Right cardiac atrium (tissue), 5 donors: ENCODE measurements at places on chromosomes 3 and 15.

DNA sequence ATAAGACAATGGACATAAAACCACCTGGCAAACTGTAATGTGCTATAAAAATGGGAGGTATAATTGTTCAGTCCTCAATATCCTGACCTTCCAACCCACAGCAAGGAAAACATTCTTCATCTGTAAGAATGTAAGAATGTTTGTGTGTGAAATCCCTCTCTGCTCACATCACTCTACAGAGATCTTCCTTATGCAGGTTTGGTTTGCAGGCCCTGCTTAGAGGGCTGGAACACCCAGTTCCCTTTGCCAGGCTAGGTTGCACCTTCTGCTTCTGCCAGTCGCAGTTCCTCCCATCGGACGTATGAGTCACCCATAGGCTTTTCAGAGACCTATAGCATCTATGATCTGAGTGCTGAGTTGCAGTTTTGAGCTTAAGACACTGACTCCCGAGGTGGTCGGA is 24.1 kb upstream of the MINAR1 start:
- DNase-seq = no peak

GRCh38 chr15:90074023-90074422 is 28.2 kb downstream of the IDH2 start:
- no peak for DNase-seq

DNA sequence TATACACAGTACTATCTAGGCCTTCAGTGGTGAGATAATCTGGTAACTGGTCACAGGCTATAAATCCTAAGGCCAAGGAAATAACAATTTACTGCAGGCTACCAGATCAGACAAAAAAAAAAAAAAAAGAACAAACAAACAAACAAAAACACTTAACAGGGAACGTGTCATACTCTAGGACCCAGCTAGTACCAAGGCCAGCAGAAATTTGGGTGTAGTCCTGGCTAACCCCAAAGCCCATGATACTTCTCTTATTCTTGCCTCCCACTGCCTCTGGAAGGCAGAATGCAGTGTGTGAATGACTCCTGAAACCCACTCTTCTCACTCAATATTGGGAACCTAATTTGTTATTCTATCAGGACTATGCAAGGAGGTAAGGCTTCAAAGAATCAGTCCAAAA is 53.7 kb upstream of the ST3GAL6 start:
- no peak for DNase-seq

DNA sequence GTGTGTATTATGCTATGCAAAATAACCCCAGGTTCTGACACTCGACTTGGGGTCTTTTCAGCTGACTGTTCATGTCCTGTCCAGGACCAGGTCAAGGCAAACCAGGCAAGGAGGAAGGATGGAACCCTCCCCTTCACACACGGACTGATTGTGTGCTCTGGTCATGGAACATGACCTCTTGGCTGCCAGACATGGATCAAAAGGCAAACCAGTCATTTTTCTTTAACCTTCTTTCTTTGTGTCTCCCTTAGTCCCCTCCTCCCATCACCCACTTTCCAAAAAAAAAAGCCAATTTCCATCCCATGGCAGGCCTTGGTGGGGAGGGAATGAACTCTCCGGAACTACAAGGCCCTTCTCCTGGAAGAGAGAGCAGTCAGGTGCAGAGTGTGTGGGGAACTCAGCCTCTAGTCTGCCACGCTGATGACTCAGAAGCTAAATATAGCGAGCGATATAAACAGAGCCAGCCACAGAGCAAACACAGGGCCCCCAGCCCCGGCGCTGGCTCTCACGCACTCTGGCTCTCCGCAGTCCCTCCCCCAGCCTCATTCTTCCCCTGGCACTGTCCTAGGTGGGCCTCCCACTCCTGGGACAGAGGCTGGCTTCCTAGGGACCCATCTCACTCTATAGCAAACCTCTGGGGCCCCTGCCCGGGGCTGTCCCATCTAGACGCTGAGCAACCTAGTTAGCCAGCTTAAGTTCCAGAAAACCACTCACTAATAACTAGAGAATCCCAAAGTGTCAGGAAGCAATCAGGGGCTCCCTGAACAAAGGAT is 10.0 kb downstream of the BMF start:
- peak; percentile 82 for DNase-seq

DNA sequence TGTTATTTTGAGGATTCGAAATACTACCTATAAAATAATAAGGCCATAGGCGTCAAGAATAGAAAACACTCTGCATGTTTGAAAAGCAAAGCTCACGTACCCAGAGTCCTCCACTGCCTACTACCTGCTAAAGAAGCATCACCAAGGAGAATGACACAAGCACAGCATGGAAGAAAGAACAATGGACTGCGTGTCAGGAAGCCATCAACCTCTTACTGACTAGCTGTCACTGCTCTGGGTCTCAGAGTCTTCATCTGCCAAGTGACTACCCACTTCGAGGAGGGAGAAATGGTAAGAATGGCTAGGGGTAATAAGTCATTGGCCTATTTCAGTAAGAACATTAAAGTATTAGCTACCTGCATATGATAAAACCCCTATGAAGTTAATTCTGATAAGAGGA is 49.4 kb downstream of the CLASP2 start:
- DNase-seq = no peak

DNA sequence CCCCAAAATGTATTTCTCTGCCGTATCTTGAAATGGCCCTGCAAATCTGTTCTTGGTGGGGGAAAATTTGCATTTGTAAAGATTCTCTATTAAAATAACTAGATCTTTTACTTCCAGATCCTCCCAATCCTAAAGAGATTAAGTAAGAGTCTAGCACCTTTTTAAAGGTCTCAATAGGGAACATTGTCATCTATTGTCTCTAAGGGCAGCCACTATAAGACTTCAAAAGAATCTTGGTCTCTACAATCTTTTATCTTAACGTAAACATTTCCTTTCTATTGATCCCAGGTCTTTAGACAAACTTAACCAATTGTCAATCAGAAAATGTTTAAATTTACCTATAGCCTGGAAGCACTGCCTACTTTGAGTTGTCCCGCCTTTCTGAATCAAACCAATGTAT is 1313.3 kb downstream of the ROBO2 start:
- no peak for DNase-seq

- no peak for DNase-seq
Observed at GRCh38 chr3:53818221-53819162, 27.7 kb downstream of the CHDH start.

GRCh38 chr3:119794971-119795612 is 13.2 kb downstream of the NR1I2 start:
- DNase-seq = no peak

DNA sequence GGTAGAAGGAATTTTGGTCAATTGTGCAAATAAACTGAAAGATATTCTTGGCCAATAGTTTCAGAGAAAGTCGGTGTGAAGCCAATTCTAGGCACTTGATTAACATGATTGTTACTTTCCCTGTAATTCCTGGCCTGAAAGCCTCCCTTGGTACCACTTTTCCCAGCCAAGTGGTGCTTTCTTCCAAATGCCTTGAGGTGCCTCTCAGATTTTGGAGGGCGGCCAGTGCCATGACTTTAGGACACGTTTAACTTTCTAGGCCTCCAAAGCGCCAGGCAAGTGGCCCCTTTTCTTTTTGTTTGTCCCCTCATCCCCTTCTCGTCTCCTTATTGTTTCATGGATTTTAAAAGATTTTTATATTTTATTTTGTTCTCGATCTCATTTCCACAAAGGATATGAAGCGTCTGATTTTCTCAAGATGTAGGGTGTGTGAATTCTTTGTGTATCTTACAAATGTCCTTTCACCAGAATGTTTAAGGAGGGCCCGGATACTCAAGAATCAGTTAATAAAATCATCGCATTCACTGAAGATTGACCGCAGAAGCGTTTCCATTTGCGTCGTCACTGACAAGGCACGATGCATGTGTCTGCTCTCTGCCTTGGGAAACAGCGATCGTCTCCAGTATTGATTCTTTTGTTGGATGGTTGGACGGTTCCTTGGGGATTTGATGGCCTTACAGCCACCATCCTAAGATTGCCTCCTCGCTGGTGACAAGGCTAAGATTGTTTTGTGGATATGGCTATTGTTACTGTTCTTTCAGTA is 87.8 kb downstream of the ASB7 start:
- no peak for DNase-seq

GRCh38 chr3:94167346-94167745 is 104.5 kb downstream of the NSUN3 start:
- no peak for DNase-seq

DNA sequence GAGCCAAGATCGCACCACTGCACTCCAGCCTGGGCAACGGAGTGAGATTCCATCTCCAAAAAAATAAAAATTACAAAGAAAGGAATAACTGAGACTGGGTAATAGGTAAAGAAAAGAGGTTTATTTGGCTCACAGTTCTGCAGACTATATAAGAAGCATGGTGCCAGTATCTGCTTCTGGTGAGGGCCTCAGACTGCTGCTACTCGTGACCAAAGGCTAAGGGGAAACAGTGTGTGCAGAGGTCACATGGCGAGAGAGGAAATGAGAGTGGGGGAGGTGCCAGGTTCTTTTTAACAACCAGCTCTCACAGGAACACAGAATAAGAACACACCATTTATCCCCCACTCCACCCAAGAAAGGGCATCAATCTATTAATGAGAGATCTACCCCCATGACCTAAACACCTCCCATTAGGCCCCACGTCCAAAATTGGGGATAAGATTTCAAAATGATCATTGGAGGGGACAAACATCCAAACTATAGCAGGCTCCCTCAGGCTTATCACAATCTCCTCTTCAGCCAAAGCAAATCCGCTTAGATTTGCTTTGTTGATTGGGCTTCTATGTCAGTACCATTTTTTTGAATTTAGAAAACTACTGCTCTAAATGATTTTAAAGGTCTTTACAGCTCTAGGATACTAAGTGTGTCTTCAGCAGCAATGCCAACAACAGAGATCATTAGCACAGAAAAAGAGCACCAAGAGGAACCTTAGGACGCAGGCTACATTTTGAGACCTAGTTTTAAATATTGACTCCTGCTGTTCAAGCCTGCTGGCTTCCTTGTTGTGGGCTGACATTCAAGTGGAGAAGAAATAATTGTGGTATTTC is 84.2 kb upstream of the TBL1XR1 start:
- DNase-seq = no peak

DNA sequence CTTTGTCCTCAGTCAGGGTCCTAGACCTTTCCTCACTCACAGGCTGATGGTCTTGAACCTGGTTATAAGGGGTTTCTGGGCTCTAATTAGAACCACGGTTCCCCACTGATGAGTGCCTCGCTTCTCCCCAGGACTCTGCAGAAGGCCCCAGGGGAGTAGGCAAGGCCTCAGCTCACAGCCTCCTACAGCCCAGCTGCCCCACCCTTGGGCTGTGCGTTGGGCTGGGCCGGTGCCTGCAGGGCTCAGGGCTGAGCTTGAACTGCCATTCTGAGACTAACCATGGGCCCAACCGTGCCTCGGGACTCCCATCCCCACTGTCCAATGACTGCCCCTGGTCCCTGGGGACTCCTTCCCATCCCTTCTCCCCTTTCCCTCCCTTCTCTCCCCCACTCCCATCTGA is 25.6 kb downstream of the CLEC3B start:
- DNase-seq = no peak

GRCh38 chr3:84096188-84096587 is 862.6 kb upstream of the CADM2 start:
- no peak for DNase-seq

DNA sequence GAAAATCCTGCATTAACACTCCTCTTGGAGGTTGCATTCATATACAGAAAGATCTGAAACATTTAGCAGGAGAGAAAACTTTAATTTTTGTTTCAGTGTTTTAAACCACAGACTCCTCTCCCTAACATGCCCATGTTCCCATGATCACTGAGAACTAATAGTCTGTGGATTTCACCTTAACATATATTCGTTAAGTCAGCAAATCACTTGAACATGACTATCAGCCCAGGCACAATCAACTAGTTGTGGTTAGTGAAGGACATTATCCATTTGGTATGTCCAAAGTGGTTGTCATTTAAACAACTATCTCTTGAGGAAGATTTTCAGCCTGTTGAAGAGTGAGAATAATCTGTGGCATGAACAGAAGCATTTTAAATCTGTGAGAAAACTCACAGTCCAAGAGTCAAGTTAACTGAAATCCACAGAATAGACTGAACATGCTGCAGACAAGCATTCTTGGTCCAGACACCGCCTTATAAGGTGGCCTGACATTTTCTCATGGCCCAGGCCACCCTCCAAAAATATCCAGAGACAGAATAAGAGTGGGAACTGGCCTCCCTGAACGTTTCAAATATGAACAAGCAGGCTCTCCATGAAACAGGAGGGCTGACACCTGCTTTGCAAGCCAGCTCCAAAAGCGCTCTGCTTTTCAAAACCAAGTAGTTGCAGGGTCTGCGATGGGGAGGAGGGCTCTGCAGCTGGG is 39.9 kb upstream of the ADCY5 start:
- DNase-seq = no peak

- DNase-seq = no peak
Observed at GRCh38 chr3:106092792-106093191, 224.0 kb upstream of the CBLB start.

DNA sequence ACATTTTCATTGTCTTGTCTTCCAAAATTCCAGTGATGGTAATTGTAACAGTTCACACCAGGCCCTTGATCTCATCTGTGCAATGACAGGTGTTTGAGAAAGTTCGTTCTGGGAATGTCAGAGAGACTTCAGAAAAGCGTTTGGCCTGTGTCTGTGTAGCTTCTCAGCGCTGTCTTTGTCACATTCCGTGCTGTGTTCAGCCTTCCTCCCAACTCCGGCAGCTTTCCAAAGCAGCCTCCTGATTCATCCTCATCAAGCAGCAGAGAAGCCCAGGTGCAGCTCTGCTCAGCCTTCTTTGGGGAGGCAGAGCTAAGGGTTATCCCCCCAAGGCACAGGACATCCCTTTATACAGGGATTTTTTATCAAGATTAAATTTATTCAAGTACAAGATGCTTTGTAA is 494.0 kb upstream of the SUCLG2 start:
- DNase-seq = no peak

GRCh38 chr15:70854666-70854976 is 664 bp upstream of the LARP6 start:
- DNase-seq = no peak

GRCh38 chr3:172803489-172803888 is 53.0 kb downstream of the ECT2 start:
- DNase-seq = no peak

GRCh38 chr3:50340448-50341329 is at the start of gene RASSF1:
RASSF1 (minus strand) TSS chr3:50340836; CDS start chr3:50340805, 31 bp downstream.
- peak; percentile 89 for DNase-seq

GRCh38 chr3:24704496-24704895 is 209.8 kb upstream of the THRB start:
- no peak for DNase-seq

GRCh38 chr15:55742498-55742926 is 440 bp downstream of the PRTG start:
- no peak for DNase-seq

DNA sequence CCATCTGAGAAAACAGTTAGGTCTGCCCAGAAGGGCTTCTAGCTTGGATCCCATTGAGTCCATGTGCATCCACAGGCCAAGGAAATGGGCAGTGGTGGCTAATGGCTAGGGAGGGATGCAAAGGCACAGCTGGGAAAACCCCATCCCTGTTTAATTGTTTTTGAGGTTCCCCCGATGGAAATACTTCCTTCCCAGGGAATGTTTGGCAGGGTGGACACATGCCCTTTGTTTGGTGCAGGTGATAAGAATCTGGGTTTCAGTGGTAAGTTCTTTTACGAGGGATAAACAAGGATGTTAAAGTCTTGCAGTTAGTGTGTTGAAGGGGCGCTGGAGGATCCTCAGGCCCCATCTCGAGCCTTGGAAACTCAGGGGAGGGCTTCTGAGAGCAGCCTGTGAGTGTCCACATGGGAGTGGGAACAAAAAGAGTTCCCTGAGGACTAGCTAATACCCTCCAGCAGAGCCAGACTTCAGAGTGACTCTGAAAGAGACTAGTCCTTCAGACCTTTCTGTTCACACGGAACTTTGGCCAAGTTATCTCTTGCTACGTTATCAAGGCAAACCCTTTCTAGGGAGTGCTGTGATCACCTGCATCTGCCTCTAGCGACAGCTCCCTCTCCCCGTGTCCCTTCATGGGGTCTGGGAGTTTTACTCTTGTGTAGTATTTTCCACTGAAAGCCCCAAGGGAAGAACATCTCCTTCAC is 17.4 kb downstream of the PTPRG start:
- DNase-seq = no peak
